ENCODE measurements at places on chromosomes 12 and 14.

DNA sequence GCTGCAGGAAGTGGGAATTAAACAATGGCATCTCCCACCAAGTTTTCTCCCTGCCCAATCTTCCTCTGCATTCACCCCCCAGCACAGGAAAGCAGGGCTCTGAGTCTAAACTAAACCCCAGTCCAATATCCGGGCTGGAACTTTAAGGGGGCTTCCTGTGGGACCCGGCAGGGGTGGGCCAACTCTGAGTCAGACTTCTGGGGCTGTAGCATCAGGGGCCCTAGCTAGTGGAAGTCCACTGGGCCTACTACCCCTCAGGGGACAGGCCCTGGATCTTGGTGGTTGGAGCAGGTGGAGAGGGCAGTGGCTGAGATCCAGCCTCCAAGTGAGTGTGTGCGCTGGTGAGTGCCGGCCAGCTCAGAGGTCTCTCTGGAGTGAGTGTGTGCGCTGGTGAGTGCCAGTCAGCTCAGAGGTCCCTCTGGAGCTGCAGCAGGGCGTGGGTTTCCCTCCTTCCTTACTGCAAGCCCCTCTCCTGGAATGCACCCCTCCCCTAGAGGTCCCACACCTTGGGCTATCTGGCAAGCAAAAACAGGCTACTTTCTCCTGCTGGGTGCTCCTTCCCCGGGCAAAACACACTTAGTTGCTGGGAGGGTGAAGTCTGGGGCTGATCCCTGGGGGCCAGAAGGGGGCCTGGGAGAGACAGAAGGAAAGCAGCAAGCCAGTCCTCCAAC lies 5.6 kb upstream of the LHX5 start:
- no peak for DNase-seq

DNA sequence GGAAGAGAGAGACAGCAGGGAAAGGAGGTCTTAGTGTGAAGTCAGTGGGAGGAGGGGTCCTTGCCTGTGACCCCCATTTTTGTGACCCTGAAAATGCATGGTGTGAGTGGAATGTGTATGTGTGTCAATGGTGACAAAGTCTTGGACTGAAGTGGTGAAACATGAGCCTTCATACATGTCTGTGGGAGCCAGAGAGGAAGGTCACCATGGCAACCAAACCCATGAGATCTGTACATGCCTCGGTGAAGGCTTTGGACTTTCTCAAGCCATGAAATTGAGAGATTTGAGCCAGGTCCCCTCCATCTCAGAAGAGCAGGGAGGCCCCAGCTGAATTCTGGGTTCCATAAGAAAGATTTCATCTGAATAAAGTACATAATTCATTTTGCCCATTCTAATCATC lies 108.7 kb downstream of the TTC8 start:
- no peak for DNase-seq

- DNase-seq = no peak
Observed at GRCh38 chr14:87014856-87015255, 978.1 kb downstream of the GALC start.

- DNase-seq = no peak
Observed at GRCh38 chr14:92917041-92917940, 5.7 kb upstream of the CHGA start.

DNA sequence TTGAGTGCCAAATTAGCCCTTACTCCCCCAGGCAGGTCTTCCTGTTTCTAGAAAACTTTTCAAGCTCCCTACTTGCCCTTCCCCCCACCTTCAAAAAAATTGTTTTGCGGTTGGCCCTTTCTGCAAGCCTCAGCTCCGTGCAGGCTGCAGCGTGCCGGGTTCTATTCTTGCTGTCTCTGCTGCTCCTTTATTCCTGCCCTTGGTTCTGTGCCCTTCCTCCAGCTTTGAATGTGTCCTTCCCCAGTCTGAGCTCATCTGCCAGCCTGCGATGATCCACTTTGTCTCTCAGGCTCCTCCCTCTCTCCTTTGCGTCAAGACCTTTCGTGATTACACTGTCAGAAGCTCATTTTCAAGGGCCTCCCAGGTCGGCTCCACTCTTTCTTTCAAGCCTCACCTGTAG lies 98.6 kb downstream of the IRF2BPL start:
- DNase-seq = no peak

- DNase-seq = no peak
Observed at GRCh38 chr12:162467-163307, 51.3 kb downstream of the SLC6A12 start.

DNA sequence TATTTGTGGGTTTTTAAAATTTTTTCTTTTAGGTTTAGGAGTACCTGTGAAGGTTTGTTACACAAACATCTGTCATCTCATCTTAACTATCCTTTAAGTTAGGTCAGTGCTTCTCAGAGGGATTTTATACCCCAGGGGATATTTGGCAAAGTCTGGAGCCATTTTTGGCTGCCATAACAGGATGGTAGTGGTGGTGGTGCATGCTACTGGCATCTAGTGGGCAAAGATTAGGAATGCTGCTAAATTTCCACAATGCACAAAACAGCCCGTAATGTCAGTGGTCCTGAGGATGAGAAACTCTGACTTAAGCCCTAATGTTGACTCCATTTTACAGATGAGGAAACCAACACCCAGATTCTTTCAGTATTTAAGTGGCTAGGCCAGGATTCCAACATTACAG lies 85.2 kb upstream of the MYF6 start:
- no peak for DNase-seq

DNA sequence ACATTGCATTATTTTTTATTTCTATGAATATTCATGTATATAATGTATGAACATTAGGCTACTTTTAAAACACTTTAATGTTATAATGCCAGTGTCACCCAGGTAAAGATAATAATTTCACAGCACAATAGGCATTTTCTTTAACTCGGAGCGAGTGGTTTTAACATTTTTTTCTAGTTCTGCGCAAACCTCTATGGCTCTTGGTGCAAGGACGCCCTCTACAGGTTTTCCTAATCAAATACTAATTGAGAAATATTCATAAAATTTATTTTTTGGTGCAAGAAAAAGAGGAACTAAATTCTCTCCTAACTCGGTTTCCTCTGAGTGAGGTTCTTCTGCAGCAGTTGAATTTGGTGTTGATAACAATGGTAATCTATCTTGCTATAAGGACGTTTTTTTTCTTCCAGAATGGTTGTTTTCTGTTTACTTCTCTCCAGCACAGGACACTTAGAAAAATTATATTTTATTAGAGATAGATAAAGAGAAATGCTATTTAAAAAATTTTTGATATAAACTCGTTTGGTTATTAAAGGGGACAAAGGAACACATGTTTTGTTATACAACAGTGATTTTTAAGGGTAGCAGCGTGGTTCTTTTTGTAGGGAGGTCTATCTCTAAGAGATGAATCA lies 2.4 kb upstream of the WIF1 start:
- DNase-seq = no peak

- DNase-seq = no peak
Observed at GRCh38 chr14:86035882-86036281, 505.9 kb downstream of the FLRT2 start.

DNA sequence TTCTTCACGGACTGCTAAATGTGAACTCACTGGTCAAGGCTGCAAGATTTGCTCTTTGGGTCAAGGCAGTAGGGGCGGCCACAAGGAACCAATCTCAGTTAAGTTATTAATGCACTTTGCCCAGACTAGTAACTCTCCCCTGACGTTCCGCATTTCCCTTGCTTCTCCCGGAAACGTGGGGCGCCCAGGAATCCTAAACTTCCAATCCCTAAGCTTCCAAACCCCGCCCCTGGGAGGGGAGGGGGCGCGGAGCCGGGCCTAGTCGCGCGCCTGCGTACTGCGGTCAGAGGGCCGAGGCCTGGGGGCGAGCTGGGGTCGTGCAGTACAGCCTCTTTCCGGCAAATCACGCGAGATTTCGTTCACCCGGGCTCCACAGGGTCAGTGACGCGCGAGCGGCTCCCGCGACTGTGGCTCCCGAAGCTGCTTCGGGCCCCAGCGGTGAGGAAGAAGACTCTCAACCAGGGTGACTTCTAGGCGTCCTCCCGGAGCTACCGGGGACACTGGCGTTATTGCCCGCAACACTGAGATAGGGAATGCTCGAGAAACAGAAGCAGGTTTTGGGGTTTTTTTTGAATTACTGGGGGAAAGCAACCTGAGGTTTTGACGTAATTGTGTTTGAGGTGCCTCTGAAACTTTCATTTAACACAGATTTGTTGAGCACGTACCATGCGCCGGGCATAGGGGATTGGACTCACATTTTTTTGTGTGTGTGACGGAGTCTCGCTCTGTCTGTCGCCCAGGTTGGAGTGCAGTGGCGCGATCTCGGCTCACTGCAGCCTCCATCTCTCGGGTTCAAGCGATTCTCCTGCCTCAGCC lies at the start of gene PTGR2:
PTGR2 (plus strand) TSS at position 265 of the 816 bp plus-strand sequence. CDS start 7,032 bp downstream, outside the sequence.
- peak; percentile 92 for DNase-seq

Data from right renal cortex interstitium (tissue), 3 donors.